ENCODE measurements at places on chromosomes 4 and X.

DNA sequence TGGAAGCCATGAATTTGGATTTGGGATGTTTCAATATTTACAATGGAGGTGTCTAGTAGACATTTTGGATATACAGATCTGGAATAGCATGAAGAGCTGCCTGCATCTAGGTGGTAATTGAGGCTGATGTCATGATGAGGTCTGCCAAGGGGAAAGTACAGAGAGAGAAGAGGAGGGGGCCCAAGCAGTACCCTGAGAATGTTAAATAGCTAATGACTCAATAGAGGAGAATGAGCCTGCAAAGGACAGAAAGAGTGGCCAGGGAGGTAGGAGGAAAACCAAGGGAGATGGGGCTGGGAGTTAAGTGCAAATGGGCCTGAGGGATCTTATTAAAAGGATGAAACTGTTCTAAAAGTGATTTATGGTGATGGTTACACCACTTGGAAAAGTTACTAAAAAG is 182.2 kb upstream of the KIT start:
- DNase-seq = no peak

DNA sequence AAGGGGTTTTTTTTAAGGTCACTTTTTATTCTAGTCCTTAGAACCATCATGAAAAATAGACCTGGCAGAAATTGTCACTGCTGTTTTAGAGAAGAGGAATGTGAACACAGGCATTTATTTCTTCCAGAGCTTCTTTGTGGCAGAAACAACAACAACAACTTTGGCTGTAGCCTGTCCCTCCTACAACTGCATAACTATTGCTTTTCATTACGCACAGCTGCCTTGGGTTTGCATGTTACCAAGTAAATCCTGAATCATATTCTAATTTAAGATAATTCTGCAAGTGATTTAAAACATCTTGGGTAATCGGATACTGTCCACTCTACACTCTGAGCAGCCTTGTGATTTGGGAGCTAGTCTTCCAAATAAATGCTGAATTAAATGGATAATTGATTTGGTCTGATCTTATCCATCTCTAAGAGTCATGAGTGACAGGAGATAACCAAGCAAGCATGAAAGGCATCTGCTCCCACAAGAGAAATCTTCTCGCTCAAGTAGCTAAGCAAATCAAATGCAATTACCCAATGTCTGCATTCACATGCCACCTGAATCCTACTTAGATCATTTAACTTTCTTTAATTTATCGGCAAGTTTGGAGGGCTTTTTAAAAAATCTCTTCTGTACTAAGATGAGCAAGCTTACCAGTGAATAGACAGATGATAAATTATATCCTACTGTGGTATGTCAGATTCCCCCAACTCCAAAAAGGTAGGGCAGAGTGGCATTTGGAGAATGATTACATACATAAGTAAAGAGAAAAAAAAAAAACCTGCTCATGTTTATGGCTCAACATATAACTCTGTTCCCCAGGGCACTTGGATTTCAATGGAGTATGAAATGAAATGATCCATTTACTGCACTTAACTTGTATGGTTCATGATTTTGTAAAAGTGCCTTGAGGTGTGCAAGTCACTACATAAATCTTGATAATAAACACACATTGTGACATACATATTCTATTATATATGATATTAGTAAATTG is 73.6 kb downstream of the EGF start:
- DNase-seq = no peak

DNA sequence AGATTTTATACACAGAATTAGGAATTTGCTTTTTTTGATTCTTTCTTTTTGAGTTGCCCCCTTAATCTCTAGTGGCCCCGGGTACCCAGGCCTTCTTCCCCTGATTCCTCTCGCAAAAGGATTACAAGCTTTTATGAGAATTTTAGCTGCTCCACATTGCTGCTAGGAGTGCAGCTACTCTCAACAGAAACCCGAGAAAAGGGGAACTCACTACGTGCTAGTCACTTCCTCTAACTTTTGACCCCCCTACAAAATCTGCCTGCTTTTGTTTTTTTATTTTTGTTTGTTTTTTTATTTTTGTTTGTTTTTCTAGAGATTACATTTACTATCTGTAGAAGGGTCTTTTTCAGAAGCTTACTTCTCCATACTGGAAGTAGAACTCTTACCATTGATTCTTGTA is 64.1 kb downstream of the ZNF81 start:
- DNase-seq = no peak

DNA sequence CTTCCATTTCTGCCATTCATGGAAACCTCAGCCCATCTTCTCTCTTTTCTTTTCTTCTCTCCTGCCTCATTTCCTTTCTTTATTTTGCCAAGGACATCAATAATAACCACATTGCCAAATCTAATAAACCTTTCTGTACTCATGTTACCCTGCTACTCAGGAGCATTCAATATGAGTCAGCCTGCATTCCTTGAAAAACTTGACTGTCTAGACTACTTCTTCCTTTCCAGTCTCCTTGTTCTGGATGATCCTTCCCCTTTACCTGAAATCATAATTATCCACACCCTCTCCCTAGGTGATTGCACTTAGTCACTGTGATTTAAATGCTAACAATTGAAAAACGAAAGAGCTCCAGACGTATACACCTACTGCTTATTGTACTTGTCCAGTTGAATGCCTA is 253.2 kb upstream of the CENPE start:
- DNase-seq = no peak

GRCh38 chrX:82218361-82218760 is 1016.5 kb downstream of the SH3BGRL start:
- DNase-seq = no peak

DNA sequence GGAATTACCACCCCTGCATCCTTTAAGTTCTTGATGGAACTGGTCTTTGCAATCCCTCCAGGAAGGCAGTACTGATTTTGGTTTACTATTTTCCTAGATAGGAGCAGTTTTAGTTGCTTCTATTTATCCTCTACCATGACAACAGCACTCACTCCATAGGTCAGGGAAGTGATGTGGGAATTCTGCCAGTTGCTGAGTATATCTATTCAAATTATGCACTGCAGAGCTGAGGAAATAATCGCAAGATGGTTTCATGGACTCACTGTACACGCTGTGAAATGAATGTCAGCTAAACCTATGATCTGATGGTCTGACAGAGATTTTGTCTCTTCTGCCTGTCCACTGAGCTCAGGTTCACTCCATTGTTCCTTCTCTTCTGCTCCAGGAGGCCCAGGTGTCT is 135.8 kb downstream of the FAAH2 start:
- DNase-seq = peak; percentile 3

GRCh38 chrX:12844319-12844718 is 22.6 kb upstream of the TLR7 start:
- DNase-seq = no peak

DNA sequence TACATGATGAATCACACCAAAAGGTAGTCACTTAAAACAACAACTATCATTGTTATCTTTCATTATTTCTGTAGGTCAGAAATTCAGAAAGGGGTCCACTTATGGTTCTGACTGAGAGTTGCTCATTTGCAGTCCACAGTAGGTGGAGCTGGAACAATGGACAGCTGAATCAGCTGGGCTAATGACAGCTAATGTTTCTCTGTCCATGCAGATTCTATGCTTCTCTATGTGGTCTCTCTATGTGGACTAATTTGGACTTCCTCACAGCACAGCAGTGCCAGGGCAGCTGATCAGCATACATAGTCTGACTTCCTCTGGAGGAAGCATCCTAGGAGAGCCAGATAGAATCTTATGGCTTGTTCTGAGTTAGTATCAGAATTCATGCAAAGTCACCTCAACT is 131.7 kb upstream of the INTU start:
- no peak for DNase-seq

- no peak for DNase-seq
Measured at GRCh38 chr4:19925516-19925915, 326.2 kb upstream of the SLIT2 start.

DNA sequence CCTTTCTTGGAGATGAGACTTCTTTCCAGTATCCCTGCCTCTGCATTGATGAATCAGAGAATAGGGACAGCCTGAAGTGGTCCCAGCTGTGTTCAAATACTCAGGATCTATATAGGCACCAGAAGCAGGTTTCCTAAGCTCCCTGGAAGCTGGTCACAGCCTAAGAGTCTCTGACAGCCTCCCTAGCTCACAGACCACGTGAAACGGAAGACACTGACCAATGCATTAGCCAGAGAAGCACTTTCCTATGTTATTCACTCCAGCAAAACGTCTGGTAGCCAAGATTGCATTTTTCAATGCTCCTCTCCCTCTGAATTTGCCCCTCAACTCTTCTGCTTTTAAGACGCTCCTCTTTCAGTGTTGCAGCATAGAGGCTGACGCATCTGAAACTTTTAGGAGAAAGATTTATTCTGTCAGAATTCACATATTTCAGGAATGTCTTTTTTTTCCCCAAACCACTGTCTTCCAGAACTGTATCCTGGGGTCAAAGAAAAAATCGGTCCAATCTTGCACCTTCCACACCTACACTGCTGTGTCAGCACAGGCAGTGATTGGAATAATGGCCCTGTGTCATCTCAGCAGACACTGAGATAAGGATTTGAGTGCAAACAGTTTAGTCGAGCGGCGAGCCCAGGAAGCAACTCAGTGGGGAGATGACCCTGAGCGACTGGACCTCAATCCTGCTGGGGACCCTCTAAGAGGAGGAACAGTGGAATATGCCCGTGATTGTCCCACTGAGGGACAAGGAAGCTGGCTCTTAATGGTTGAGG is 109.4 kb downstream of the SMIM20 start:
- DNase-seq = no peak

GRCh38 chr4:80014531-80014930 is 58.5 kb downstream of the ANTXR2 start:
- DNase-seq = no peak

DNA sequence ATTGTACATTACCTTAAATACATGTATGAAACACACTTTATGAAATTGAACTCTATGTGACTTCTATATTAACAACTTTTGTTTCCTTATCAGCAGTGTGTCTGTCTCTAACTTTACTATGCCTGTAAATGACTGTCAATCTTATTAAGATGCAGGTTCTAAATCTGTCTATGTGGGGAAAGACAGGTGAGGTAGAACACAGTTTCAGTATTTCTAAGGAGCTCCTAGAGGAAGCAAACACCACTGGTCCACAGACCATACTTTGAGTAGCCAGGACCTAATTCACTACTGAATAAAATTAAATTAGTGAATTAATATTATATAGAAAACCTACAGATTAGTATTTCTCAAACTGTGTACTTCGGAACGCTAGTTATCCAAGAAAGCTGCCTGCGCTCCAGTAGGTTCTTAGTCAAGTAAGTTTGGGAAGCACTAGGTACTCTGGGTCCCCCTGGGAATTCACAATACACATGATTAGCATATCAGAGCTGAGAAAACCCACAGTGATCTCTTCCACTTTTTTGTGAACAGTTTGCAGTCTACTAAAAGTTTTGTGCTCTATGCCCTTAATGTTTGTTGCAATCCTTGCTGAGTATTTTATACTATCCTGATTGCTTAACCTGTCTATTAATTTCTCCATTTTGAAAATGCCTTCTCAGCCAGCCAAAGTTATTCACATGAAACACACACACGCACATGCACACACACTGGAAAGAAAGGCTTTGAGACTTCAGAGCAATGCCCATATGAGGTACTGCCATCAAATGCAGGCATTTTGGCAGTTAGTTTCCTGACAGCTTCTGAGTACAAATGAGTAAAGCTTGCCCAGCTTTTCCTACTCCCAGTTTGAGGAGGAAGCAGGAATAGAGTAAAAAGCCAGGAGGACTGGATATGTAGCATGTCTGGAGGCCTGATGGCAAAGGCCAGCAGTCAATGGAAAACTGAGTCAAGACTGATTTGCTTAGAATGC is 133.6 kb upstream of the CPEB2 start:
- DNase-seq = no peak

DNA sequence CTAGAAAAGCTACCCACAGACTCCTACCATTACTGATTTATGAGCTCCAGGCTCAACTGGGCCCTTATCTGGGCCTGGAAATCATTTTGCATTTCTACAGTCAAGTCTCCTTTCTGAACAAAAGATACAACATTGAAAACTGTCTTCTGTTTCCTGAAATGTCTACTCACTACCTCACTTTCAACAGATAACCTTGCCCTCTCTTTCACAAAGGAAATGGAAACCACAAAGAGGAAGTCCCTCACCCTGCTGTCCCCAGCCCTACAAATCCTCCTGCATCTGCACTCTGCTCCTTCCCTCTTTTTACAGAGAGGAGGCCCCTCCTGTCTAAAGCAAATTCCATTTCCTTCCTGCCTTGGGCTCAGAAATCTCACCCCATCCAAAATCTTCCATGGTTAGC is 24.8 kb upstream of the CYBB start:
- DNase-seq = no peak

GRCh38 chr4:170529748-170530722 is 440.3 kb upstream of the AADAT start:
- DNase-seq = no peak

GRCh38 chrX:153824348-153824747 is 6.0 kb downstream of the PDZD4 start:
- no peak for DNase-seq

GRCh38 chr4:89137695-89138094 is 26.4 kb downstream of the TIGD2 start:
- DNase-seq = no peak

DNA sequence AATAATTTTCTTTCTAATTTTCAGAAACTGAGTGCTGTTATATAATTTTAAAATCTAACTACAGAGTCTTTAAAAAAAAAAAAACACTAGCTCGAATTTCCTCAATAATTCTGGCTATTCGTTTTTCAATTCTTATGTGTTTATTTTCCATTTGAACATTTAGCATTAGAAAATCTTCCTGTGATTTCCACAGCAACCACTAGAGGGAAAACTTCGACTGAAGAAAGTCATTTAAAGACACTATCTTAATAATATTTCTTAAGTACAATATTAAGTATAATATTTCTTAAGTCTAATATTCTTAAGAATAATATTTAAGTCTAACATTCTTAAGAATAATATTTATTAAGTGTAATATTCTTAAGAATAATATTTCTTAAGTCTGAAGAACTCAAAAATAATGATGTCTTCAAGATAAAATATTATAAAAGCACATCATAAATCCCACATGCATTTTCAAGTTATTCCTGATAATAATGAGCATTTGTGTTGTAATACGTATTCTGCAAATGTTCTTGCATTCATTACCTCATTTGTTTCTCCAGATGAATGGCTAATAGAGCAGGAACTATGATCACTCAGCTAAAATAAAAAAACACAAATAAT is 118.4 kb upstream of the WDR17 start:
- peak; percentile 36 for DNase-seq

DNA sequence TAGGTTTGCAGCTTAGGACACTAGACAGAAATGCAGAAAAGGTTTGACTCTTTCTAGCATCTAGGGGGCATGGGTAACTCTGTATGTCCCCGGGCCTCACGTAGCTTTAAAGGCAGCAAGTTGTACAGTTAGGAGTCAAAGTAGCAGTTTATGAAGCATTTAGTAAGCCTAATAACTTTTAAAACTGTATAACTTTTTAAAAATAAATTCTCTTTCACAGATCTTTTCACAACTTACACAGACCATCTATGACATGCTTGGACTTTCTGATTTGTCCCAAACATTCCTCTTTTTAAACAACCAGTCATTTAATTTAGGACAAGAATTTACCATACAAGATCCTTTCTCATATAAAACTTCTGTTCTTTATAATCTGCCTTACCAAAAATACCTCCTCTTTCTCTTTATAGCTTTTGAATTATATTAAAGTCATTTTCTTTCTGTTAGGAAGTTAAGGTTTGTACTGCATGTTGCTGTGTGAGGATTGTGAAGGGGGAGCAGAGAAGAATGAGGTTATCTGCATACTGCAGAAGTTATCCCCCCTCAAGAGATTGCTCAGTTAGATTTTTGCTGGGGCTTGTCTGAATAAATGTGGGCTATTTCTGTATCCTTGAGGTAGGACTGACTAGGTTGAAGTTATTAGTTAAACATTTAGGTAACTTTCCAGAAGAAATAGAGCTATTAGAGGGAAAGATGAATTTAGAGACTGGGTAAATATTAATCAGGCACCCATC is 94.3 kb downstream of the CPE start:
- no peak for DNase-seq

GRCh38 chr4:102554992-102555391 is 53.8 kb downstream of the NFKB1 start:
- peak; percentile 15 for DNase-seq

Measured in muscle of arm (tissue), 14 donors.